Brain pericyte (primary cell): ENCODE measurements at places on chromosomes 6 and 20.

DNA sequence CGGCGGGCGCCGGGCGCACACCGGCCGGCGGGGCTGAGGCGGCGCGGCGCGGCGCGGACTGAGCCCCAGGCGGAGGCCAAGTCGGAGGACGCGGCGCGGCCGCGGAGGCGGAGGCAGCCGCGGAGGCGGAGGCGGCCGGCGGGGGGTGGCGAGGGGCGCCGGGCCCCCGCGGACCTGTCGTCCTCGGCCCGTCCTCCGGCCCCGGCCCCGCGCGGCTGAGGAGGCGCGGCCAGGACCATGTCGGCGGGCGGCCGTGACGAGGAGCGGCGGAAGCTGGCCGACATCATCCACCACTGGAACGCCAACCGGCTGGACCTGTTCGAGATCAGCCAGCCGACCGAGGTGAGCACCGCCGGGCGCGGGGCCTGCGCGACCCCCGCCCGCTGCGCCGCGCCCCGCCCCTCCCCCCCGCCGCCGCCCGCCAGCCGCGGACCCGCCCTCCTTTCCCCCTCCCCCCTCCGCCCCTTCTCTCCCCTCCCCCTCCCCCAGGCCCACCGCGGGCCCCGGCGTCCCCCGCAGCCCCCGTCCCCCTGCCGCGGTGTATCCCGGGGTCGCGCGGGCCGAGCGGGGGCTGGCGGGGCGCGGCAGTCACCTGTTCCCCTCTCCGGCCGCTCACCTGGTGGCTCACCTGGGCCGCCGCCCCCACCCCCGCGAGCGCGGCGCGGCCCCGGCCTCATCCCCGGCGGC, at the start of gene AFDN:
Gene AFDN (plus strand): TSS at position 16 of the 687 bp plus-strand sequence. CDS start 222 bp downstream, at position 238.
- DNase-seq, result no peak

DNA sequence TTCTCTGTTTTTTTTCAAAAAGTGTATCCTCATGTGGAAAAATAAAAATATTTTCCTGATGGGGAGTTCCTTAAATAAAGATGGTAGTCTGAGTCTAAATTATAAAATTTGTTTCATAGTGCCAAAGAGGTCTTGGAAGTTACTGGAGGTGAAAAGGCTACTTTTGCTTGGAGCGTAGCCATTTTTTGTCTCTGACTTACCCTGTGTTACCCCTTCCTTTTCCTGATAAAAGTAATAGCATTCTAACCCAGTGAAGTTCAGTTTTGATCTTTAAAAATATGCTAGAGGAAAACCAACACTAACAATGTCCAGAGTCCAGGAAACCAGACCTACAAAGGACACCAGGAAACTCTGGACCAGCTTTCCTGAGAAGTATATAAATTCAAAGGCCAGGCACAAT, 112.2 kb upstream of the FOXO3 start:
- no peak for DNase-seq

DNA sequence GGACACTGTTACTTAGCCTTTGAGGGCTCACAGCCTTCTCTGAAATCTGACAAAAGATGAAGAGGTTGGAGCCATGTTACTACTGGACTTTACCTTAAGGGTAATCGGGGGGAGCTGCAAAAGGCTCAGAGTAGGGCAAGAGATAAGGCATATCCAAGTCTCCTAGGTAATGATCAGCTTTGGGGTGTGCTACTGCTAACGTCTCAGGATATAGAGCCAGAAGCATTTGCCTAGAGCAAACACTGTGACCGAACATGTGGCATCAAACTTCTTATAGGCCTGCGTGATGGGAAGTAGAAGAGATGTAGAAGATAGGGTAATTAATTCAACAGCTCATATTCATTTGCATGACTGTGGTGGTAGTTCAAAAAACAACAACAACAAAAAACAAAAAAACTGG, 11.1 kb downstream of the UBE2V1 start:
- DNase-seq, result no peak

DNA sequence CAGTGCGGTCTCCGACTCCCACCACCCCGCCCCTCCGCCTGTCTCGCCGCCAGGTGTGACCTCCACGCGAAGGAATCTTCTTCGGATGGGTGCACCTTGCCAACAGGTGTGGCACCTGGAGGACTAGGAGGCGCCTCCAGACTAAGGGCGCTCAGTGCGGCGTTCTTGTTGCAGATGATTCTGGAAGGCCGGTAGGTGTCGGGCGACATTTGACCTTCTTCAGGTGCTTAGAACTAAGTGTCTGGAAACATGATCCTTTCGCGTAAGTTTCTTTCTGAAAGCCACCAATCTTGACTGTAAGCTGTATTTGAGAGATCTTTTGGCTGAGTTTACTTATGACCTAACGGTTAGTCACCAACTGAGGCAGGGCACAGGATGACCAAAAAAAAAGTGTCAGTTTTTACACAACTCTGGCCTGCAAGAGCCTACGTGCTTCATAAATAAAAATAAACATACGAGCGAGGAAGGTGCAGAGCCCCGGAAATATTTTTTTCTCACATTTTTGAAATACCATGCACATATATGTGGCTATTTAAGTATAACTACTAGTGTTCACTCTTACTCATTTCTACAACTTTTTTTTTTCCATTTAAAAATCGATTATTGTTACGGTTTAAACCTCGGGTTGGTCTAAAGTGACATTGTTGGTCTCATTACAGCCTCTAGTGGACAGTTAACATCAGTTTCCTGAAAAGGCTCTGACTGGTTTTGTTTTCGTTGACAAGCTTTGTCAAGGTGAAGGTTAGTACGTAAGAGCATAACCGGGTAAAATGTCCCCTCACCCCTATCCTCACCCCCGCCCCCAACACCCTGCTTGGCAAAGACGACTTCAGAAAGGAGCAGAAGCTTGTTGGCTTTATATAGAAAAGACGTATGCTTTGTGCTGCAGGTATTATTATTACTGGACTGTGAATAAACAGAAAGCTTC, 1.6 kb upstream of the ATXN1 start:
- no peak for DNase-seq

DNA sequence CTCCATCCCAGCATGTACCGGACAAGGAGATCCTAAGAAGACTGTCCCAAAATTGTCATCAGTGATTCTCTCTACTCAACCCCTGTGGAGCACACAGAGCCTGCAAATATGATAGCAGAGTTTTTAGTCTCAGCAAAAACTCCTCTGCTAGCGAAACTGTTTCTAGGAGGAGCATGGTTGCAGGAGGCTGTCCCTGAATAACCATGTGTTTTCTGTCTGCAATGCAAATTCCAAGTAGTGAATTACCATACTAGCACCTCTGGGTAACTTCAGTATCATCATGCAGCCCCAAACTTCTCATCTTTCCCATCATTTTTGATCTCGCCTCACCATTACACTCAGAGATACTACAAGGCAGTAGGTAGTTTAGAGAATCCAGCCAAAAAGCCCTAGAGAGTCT, 24.8 kb upstream of the WFDC12 start:
- DNase-seq, result no peak
